ENCODE measurements at places on chromosomes 3 and 15.

DNA sequence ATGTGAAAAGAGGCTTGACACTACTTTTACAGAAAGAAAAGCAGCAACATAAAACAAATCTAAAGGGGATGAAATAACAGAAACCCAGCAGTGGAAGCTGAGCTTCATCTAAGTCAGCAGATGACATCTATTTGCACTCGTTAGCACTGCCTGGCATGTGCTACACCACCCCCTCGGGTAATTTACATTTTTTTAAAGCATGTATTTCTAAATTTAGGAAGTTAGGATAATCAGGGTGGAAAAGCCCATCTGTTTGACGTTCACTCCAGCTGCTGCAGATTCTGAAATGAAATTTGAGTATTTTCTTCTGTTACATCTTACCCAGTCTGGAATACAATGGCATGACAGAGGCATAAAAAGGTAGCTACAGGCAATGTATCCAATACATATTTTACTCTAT is 20.7 kb downstream of the IGSF11 start:
- DNase-seq, result no peak

GRCh38 chr3:102144063-102144462 is 290.8 kb upstream of the ZPLD1 start:
- no peak for DNase-seq

DNA sequence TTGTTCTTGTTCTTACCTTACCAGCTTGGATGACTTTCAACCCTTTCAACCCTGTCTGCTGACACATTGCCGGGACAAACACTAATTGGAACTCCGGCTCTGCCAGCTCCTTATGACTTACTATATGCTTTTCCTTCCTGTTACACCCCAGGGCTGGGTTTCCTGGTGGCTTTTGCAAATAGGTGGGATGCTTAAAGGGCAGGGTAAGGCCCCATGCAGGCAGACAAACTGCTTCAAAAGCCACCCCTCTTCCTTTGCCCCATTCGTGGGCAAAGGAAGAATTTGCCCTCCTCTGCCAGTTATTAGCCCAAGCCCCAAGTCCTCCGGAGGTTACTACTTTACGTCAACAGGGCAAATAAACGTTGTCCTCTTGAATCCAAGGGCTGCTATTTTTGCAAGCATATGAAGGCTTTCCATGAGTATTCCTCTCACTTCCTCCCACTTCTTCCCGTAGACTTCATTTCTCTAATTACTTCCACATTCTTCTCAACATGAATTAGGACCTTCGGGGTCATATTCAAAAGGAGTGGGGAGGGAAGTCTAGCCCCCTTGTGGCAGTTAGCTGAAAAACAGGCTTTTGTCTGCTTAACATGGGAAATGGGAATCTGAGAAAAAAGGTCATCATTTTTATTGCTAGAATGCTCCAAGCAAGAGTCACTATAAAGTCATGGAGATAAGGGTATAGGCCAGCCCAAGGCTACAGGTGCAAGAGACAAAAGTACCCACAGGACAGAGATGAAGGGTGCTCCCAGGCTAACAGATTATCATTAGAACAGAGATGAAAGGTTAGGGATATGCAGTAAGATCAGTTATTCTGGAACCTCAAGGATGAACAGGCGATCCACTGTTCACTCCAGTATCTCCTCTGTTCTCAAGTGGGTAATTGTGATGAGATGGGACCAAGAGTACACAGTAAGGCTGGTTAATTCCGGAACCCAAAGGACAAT is 56.3 kb upstream of the FSTL1 start:
- no peak for DNase-seq

DNA sequence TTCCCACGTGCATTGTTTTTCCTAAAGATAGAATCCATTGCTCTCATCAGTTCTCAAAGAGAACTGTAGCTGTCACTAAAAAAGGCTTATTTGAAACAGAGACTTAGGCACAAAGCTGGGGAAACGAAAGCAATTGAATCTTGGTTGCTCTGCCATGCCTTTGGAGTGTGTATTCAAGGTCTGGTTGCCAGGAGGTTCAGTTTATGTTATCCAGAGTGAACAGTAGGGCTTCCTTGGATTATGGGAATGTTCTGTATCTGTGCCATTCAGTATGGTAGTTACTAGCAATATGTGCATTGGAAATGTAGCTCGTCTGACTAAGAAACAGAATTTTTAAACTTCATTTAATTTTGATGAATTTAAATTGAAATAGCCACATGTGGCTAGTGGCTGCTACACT is 50.6 kb downstream of the CLSTN2 start:
- DNase-seq, result no peak

- DNase-seq, result no peak
Measured at GRCh38 chr3:72398781-72399180, 449.5 kb downstream of the SHQ1 start.

- no peak for DNase-seq
Measured at GRCh38 chr3:114874522-114874971, 272.5 kb downstream of the ZBTB20 start.

- no peak for DNase-seq
Measured at GRCh38 chr3:55893045-55893664, 406.0 kb upstream of the WNT5A start.

DNA sequence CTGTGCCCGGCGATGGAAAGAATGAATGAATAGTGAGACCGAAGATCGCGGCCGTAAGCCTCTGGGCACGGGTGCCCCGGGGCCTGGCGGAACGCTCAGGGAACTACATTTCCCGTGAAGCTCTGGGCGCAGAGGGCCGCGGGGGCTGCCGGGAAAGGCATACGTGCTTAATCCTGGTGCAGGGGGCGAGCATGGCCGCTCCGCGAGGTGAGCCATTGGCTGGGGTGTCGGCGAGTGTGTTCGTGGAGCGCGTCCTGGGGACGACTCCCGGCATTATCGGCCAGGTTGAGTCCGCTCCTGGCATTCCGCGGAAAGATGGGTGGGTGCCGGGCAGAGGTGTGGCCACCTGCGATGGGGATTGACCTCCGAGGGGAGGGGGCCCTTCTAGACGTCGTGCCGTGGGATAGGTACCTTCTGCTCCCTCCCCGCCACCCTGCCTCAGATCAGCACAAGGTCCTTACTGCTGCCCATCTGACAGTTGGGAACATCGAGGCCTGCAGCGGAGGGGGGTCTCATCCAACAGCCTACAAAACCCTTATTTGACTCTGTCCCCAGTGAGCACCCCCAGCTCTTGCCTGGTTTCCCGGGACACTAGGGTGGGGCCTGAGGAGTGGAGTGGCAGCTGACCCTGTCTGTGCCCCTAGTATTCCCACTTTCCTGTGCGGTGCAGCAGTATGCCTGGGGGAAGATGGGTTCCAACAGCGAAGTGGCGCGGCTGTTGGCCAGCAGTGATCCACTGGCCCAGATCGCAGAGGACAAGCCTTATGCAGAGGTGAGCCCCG is at the start of gene MPI:
Gene MPI (plus strand): TSS at position 160 of the 782 bp plus-strand sequence. CDS start 32 bp downstream, at position 192.
- DNase-seq, result peak; percentile 49

DNA sequence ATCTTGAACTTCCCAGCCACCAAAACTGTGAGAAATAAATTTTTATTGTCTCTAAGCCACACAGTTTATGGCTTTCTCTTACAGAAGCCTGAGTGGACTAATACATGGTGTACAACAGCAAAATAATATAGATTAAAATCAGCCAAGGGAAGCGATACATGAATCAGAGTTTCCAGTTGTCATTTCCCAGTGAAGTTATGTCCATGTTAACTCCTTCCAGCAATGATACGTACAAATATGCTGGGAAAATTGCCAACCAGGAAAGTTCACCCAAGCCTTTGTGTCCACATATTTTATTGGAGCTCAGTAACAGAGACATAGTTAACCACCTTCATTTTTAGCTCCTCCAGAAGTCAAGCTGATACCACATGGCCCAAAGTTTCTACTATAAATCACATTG is 280.9 kb upstream of the KCNMB2 start:
- no peak for DNase-seq

DNA sequence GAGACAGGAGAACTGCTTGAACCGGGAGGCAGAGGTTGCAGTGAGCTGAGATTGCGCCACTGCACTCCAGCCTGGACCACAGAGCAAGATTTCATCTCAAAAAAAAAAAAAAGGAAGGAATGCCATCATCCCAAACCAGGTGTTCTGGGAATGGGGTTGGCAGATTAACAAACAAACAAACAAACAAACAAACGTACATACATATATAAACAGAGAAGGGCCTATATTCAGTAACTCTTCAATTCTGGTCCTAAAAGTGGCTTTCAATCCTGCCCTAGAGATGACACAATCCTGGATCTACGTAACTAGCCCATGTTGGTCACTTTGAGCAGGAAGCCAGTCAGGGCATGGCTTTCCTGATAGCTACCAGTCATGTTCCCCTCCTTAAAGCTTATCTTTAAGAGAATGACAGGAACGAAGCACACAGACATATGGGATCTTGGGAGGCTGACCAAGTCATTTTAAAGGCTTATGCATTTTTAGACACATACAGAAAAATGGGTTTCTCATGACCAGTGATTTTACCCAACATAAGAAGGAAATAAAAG is 29.9 kb upstream of the RAB11A start:
- DNase-seq, result no peak

GRCh38 chr15:81504170-81504905 is 130.3 kb upstream of the TMC3 start:
- DNase-seq, result no peak

DNA sequence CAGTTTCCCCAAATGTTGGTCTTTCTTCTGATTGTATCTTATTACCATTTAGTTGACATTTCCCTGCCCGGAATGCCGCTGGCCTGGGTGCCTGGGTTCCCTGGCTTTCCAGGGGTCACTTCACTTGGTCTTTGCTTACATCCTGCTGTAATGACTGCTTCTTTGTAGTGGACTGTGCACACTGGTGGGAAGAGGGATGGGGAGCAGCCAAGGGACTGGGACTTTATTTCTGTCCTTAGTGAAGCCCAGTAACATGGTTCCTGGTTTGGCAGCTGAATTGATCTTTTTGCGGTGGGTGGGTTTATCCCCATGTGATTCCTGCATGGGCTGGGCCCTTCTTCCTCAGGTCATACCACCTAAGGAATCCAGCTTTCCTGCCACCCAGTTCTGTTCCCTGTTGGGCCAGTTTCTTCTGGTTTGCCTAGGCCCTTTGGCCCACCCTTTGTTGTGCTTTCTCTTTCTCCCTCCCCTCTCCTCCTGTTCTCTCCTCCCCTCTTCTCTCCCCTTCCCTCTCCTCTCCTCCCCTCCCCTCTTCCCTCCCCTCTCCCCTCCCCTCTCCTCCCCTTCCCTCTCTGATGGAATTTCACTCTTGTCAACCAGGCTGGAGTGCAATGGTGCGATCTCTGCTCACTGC is 41.9 kb downstream of the TRIM71 start:
- no peak for DNase-seq

DNA sequence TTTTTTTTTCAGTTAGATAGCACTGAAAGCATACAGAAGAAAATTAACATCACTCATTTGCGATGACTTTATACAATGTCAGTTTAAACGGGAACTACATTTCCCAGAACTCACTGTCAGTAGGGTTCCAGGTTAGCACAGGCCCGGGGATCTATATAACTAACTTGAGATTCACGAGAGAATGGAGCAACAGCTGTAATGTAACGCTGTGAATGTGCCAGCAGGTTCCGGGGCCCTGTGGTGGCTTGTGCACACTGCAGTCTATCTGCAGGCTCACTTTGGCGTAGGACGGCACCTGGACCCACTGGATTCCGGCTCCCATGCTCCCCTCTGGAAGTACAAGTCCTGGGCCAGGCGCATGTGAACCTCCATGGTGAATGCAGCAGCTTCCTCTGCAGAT is 19.4 kb downstream of the CCR1 start:
- no peak for DNase-seq

- DNase-seq, result no peak
Measured at GRCh38 chr3:158769549-158769948, 32.3 kb upstream of the MFSD1 start.

DNA sequence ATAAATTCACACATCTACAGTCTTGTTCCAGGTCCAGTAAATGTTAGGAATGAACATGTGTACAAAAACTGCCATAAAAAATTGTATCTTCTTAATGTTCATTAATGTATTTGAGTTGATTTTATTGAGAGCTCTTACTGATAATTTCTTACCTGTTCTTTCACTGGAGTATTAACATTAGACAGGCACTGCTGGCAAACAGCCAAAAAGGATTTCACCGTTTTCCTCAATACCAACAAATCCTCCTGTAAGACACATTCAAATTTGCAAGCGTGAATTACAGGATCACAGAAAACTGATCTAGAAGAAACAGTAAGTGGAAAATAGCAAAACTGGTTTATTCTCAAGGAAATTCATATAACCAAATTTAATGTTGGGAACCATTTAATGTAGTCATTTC is 127.4 kb downstream of the PCCB start:
- no peak for DNase-seq

All from thoracic aorta (tissue), 2 donors.